Gastroesophageal sphincter (tissue), 4 donors: ENCODE measurements at places on chromosomes 3 and 15.
A peak's percentile ranks its signal among the peaks of the same experiment; 100 is the strongest.

- no peaks in the 10 kb centered on the region for H3K27me3 ChIP-seq
- no peak overlapping the region for H3K27ac ChIP-seq
- H3K36me3 ChIP-seq = no peaks in the 10 kb centered on the region
Measured at GRCh38 chr3:171183042-171183441, 156.5 kb upstream of the SLC2A2 start.

- peak overlapping the region; percentile 4 for H3K27ac ChIP-seq
- H3K36me3 ChIP-seq = no peaks in the 10 kb centered on the region
- no peaks in the 10 kb centered on the region for H3K27me3 ChIP-seq
- peaks cover 6% of the 10 kb centered on the region for H3K4me1 ChIP-seq
- no peak overlapping the region for H3K4me3 ChIP-seq
- no peak for ATAC-seq
Measured at GRCh38 chr3:69848113-69848512, 108.8 kb downstream of the MITF start.

DNA sequence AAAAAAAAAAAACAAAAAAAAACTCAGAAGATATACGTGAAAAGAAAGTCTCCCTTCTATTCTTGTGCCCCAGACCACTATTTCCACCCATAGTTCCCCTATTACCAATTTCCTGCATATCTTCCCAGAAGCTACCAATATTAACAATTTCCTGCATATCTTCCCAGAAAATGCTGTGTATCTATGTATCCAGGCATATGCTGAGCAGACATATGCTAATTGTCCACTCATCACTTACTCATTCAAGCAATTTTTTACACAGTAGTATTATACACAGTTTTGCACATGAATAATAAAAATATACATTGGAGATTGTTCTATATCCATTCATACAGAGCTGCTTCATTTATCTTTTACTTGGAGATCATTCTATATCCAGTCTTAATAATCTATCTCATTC is 12.6 kb upstream of the SLMAP start:
- H3K36me3 ChIP-seq = no peaks in the 10 kb centered on the region
- H3K27ac ChIP-seq = no peak overlapping the region
- ATAC-seq = no peak
- no peak overlapping the region for H3K4me3 ChIP-seq
- no peaks in the 10 kb centered on the region for H3K4me1 ChIP-seq
- H3K27me3 ChIP-seq = no peaks in the 10 kb centered on the region

DNA sequence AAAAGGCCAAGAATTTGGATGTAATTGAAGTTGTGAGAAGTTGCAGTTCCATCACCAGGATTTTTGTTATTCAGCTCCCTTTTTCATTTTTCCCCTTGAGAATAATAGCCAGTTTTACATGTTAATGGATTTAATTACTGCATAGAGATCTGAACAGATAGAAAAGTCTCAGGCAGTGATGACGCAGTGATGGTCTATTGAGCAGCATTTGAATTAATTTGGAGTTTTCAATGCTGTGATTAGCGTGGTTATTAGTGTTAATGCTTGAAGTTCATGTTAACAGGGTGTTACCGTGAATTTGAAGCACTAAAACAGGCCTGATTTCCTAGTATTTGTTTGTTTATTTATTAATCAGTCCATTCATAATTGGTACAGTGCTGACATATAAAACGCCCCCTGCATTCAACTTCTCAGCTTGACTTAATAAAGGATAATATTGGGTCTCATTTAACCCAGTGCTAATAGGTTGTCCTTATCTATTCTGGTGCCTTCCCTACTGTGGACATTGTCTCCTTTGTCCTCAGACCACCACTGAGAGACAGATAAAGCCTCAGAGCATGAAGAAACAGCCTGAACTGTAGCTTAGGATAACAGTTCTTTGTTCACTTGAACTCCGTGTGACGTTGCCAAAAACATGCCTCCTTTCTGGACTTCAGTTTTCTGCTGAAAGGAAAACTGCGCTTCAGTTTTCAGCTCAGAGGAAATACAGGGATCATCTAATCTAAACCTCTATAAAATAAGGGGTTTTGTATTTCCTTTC is 82.4 kb downstream of the RTP4 start:
- no peaks in the 10 kb centered on the region for H3K27me3 ChIP-seq
- H3K27ac ChIP-seq = no peak overlapping the region
- no peak for ATAC-seq
- no peak overlapping the region for H3K4me3 ChIP-seq
- H3K4me1 ChIP-seq = no peaks in the 10 kb centered on the region

DNA sequence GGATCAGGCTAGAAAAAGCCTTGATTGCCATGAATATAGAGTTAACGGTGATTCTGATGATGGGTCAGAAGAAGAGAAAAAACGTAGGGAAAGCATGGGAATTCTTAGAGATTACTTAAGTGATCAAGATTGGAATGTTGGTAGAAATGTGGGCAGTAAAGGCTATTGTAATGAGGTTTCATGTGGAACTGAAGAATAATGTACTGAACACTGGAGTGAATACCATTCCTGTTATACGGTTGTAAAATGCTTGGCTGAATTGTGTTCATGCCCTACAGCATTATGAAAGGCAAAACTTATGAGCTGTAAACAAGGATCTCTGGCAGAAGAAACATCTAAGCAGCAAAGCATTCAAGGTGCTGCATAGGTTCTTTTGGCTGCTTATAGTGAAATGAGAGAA is 414.1 kb upstream of the CBLB start:
- no peak overlapping the region for H3K4me3 ChIP-seq
- no peaks in the 10 kb centered on the region for H3K27me3 ChIP-seq
- ATAC-seq = no peak
- no peaks in the 10 kb centered on the region for H3K36me3 ChIP-seq
- H3K27ac ChIP-seq = no peak overlapping the region

DNA sequence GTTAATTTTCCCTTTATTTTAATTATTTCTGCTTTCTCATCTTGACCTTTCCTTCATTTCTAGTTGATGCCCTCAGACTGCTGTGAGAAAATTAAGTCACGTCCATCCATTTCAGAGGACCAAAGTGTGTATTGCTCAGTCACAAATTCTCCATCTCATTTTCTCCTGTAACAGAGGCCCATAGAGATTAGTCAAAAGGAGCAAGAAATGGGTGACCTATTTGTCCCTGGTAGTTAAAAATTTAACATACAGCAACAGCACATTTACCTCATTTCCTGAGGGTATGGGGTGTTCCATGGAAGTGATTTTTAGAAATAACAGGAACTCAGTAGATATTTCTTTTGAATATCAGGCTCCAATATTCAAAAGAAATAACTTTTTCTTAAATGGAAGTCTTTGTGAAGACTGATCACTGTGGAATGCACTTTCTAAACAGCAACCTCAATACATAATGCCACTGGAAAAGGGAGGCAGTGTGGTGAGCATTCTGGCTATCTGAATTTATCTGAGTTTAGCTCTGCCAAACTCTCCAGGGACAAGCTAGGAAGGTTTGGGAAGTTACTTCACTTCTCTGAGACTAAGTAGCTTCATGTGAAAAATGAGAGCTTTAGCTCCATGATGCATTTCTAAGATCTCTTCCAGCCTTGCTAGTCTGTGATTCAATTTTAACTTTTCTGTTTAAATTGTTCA is 808.2 kb downstream of the SQOR start:
- no peaks in the 10 kb centered on the region for H3K27me3 ChIP-seq
- H3K27ac ChIP-seq = no peak overlapping the region
- no peak for ATAC-seq
- H3K36me3 ChIP-seq = no peaks in the 10 kb centered on the region

DNA sequence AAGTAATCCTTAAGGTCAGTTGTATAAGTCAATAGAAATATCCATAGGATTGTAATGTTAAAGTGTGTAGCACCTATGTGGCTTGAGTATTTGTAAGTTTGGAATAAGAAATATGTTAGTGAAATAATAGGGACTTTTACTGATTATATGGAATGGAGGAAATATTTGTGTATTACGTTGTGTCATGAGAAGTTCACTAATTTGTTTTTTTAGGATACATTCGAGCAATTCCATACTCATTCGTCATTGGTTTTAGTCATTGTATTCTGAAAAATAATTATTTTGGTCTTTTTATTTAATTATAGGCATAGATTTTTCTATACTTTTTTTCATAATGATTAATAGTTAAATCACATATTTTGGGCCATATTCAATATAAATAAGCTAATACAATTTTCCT is 21.0 kb downstream of the MBNL1 start:
- H3K36me3 ChIP-seq = no peaks in the 10 kb centered on the region
- H3K27ac ChIP-seq = no peak overlapping the region
- H3K4me3 ChIP-seq = no peak overlapping the region
- no peaks in the 10 kb centered on the region for H3K27me3 ChIP-seq
- ATAC-seq = no peak

DNA sequence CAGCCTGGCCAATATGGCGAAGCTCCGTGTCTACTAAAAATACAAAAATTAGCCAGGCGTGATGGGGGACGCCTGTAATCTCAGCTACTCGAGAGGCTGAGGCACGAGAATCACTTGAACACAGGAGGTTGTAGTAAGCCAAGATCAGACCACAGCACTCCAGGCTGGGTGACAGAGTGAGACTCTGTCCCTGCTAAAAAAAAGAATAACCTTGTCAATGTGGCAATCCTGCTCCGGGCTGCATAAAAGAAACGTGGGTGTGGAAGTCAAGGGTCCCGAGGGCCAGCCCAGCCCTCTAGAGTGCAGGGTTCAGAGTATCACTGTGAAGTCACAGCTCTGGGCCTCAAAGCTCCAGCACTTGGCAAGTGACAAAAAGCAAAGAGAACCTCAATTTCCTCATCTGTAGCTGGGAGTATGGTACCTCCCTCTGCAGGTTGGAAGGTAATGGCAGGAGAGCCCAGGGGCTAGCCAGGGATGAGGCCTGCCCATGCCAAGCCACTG is 73.5 kb upstream of the IQSEC1 start:
- H3K4me3 ChIP-seq = no peak overlapping the region
- no peaks in the 10 kb centered on the region for H3K36me3 ChIP-seq
- no peak overlapping the region for H3K27ac ChIP-seq
- H3K27me3 ChIP-seq = peaks cover 33% of the 10 kb centered on the region

DNA sequence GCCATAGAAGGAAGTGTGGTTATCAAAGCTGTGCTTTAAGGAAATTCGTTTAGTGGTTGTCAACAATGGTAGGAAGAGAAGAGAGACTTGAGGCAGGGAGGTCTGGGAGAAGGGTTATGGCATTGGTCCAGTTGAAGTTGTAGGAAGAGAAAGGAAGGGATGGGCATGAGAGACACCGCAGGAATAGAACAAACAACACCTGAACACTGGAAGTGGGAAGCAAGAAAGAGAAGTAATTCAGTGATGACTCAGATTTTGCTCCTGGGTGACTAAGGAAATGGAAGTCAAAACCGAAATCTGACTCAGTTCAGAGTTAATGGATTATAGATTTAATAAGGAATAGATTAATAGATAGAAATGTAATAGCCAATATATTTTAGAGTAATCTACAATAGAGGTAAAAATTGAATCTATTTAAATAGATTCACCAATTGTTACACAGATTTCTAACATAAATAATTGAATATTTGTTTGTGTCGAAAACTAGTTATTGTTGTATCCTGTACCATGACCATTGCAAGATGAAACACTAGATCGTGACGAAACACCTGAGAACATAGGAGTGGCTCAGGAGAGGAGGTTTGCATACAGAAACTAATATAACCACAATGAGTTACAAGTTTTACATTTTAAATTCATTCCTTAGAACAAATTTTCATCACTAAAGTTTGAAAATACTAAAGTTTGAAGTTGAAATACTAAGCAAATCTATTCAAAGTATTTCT is 36.0 kb downstream of the THBS1 start:
- H3K27ac ChIP-seq = no peak overlapping the region
- H3K36me3 ChIP-seq = no peaks in the 10 kb centered on the region
- H3K27me3 ChIP-seq = no peaks in the 10 kb centered on the region
- H3K4me1 ChIP-seq = no peaks in the 10 kb centered on the region
- no peak overlapping the region for H3K4me3 ChIP-seq
- no peak for ATAC-seq

GRCh38 chr15:71201477-71201876 is 86.2 kb downstream of the THSD4 start:
- H3K36me3 ChIP-seq = no peaks in the 10 kb centered on the region
- H3K4me3 ChIP-seq = no peak overlapping the region
- no peak for ATAC-seq
- no peaks in the 10 kb centered on the region for H3K27me3 ChIP-seq
- no peaks in the 10 kb centered on the region for H3K4me1 ChIP-seq

- no peak overlapping the region for H3K27ac ChIP-seq
- H3K4me1 ChIP-seq = no peaks in the 10 kb centered on the region
- H3K36me3 ChIP-seq = no peaks in the 10 kb centered on the region
Measured at GRCh38 chr3:12046406-12046805, 42.2 kb downstream of the SYN2 start.

DNA sequence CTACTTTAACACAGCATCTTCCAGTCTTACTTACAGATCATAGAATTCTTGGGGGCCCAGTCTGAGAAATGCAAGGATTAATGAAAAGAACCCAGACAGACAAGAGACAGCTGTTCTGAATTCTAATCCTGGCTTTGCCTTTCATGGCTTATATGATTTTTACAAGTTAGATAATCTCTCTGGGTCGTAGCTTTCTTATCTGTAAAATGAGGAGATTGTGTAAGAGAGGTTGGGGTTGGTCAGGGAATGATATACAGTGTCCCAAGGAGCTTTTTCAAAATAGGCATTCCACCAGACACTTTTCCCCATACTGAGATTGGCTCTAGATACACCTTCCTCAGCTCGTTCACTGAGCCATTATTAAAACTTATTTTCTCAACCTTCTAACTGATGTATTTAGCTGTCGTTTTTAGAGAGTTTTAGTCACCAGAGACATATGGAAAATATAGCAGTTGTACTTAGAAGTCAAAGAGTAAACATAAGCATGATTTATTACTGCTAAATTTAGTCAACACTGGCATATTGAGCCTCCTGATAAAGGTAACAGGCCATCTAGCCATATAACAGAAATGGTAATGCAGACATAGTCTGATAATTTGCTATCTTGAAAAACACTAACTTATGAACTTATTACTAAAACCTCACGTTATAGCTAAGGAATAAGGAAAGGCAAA is 163.0 kb upstream of the MLF1 start:
- no peak for ATAC-seq
- no peak overlapping the region for H3K4me3 ChIP-seq
- H3K27me3 ChIP-seq = no peaks in the 10 kb centered on the region
- H3K36me3 ChIP-seq = no peaks in the 10 kb centered on the region

- no peaks in the 10 kb centered on the region for H3K4me1 ChIP-seq
- no peaks in the 10 kb centered on the region for H3K27me3 ChIP-seq
- peak overlapping the region; percentile 89 for H3K4me3 ChIP-seq
- H3K36me3 ChIP-seq = peaks cover 34% of the 10 kb centered on the region
- H3K27ac ChIP-seq = peak overlapping the region; percentile 93
Measured at GRCh38 chr3:52286777-52287110, 884 bp upstream of the GLYCTK start.

- no peaks in the 10 kb centered on the region for H3K4me1 ChIP-seq
- H3K36me3 ChIP-seq = no peaks in the 10 kb centered on the region
- H3K27ac ChIP-seq = no peak overlapping the region
Measured at GRCh38 chr3:146655333-146655996, 50.3 kb upstream of the PLSCR5 start.
